ENCODE measurements at places on chromosomes 11 and 22.

- no peak for DNase-seq
Observed at GRCh38 chr11:96055706-96056387, 131.9 kb upstream of the MTMR2 start.

- DNase-seq, result no peak
Observed at GRCh38 chr22:36982136-36982535, 37.1 kb downstream of the TST start.

DNA sequence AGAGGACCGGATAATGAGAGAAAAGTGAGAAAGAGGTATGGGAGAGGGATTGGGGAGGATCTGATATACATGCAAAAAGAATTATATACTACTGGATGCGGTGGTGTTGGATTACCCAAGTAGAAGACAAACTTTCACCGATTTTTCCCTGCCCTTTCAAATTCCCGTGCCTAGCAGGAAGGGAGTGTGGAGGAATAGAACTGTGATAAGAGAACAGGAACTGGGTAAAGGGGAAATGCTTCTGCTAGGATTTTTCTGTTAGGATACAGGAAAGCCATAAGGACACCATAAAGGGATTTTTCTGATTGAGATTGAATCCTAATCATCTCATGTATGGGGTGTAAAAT is 480 bp upstream of the MTMR2 start:
- DNase-seq, result no peak

GRCh38 chr11:68127714-68128681 is 6.8 kb upstream of the CHKA start:
- DNase-seq, result peak; percentile 46

DNA sequence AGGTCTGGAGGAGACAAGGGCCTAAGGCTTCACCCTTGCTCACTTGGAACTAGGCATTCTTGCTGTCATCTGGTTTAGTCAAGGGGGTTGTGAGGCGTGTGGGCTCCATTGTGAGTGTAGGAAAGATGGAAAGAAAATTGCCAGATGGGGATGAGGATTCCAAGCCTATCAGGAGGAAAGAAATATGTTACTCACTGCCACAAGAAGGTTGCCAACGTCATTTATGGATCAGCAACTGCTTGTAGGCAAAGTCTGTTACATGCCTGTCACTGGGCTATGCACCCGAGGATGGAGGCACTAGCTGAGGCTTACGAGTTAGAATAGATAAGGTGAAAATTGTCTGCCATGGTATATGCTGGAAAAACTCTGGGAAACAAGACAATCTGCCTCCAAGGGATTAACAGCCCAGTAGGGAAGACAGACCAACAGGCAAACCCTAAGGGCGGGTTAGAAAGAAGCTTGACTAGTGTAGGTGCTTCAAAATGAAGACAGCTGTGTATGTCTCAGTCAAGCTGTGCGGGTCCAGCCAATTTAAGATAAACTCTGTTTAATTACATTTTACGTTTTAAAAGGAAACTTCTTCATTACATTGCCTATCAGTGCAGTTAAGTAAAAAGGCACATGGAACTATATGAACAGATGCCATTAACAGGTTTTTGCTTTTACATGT is 47.4 kb downstream of the SNX19 start:
- DNase-seq, result no peak

DNA sequence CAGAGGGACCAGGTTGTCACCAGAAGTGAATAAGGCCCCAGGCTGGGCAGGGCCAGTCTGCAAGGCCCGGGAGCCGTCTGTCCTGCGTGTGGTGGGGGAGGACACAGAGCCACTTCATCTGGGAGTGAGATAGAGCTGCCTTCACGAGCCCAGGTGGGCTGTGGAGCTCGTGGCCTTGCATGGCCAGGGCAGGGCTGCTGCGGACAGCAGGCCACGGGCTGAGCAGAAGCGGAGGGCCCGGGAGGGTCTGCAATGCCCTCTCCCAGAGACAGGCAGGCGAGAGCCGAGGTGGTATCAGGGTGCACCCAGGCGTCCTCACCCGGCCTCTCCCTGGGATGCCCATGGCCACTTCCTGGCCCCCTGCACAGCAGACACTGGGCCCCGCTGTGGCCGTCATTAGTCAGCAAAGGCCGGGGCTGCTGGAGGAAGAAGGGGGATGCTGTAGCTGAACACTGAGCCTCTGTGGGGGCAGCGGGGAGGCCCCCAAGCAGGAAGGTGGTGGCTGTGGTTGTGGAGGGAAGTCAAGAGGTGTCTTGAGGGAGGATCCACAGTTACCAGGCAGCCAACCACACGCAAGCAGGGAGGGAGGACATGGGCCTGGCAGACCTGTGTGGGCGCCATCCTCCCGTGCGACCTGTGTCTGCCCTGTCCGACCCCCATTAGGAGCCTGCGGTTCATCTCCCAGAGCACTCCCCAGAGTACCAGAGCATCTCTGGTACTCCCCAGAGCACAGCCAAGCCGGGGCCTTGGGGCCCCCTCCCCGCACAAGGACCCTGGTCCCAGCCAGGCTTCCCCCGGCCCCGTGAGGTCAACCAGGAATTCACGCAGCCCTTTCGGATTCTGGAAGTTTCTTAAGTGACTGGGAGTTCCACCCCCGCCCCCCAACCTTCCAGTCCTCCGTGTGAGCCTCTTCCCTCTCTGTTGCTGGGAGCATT is 1109.5 kb downstream of the BRD1 start:
- DNase-seq, result peak; percentile 9

DNA sequence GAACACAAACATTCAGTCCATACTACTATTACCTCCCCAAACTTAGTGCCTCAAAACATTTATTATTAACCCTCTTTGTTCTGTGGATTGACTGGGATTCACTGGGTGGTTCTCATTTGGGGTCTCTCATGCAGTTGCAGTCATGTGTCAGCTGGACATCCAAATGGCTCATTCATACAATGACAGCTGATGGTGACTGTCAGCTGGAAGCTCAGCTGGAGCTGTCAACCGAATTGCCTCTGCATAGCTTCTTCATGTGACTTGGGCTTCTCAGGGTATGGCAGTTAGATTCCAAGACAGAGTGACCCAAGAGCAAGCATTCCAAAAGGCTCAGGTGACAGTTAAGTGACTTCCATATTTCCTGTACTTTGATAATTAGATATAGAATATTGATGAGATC is 85.2 kb downstream of the CCDC34 start:
- no peak for DNase-seq

DNA sequence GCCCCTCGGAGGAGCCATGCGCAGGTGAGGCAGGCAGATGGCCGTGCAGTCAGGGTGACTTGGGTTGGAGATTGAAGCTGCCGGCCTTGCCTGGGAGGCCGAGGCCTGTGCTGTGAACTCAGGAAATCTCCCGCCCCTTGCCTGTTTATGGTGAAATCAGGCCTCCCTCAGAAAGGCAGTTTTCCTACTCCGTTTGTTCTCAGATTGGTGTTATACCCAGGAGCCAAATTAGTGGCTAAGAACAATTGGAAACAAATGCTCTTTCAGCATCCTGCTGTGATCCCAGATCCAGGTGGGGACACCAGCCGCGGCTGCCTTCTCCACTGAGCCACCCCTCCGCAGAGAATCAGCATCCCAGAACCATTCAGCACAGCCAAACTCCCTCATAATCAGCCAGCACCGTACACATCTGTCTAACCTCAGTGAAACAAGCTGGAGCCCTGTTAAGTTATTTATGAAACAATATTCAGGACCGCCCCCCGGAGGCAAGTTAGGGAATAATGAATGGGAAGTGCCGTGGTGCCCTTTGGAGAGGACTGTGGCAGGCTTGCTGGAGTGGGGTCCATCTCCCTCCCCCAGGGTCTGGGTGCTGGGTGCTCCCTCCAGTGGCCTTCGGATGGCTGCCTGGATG is 60.0 kb downstream of the PKNOX2 start:
- DNase-seq, result no peak

DNA sequence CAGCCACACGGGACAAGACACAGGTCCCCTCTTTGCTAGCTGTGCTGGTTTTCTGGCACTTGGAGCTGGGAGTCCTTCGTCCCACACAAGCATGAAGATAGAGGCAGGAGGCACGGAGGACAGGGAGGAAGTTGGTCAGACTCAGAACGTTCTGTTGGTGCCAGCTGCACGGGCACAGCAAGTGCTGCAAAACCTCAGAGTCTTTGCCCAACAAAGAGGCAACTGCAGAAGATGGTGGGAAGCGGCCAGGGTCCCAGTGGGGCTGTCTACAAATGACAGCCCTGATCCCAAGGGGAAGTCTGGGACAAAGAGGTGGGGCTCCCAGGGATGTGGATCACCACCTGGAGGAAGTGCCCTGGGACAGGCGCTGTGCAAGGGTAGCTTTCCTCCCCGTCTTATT is 9.4 kb upstream of the OSM start:
- DNase-seq, result no peak

GRCh38 chr11:58745705-58746364 is 14.1 kb upstream of the GLYAT start:
- DNase-seq, result no peak

GRCh38 chr11:114258696-114259095 is 37.5 kb upstream of the NNMT start:
- no peak for DNase-seq

DNA sequence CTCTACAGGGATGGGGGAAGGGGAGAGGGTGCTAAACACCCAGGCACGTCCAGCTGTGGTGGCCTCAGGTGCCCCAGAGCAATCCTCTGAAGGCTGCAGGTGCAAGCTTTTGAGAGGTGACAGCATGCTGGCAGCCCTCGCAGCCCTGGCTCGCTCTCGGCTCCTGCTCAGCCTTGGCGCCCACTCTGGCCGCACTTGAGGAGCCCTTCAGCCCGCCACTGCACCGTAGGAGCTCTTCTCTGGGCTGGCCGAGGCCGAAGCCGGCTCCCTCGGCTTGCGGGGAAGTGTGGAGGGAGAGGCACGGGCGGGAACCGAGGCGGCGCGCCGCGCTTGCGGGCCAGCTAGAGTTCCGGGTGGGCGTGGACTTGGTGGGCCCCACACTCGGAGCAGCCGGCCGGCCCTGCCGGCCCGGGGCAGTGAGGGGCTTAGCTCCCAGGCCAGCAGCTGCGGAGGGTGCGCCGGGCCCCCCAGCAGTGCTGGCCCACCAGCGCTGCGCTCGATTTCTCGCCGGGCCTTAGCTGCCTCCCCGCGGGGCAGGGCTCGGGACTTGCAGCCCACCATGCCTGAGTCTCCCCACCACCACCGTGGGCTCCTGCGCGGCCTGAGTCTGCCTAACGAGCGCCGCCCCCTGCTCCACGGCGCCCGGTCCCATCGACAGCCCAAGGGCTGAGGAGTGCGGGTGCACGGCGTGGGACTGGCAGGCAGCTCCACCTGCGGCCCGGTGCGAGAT is 112.1 kb downstream of the TRIM29 start:
- no peak for DNase-seq

GRCh38 chr22:19629720-19630419 is 84.4 kb upstream of the SEPTIN5 start:
- DNase-seq, result peak; percentile 65

DNA sequence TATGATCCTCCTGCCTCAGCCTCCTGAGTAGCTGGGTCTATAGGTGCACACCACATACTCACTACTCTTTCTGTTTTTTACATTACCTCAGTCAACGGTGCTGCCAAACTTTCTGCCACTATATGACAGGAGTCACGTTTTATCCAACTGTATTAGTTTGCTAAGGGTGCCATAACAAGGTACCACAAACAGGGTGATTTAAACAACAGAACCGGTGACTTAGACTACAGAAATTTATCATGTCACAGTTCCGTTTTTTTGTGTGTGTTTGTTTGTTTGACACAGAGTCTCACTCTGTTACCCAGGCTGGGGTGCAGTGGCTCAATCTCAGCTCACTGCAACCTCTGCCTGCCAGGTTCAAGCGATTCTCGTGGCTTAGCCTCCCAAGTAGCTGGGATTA is 6.3 kb upstream of the SWAP70 start:
- no peak for DNase-seq

DNA sequence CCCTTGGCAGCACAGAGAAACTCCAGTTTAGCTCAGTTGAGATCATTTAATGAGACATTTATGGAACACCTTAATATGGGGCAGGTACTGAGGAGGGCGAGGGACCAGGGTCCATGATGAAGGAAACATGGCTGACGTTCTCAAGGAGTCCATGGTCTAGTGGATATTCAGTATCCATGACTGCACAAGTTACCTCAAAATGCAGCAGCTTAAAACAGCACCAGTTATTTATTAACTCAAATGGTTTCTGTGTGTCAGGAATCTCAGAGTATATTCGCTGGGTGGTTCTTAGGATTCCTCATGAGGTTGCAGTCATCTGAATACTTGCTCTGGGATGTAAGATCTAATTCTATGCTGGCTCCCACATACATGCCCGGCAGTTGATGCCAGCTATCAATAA is 346.8 kb downstream of the LARGE1 start:
- DNase-seq, result no peak

DNA sequence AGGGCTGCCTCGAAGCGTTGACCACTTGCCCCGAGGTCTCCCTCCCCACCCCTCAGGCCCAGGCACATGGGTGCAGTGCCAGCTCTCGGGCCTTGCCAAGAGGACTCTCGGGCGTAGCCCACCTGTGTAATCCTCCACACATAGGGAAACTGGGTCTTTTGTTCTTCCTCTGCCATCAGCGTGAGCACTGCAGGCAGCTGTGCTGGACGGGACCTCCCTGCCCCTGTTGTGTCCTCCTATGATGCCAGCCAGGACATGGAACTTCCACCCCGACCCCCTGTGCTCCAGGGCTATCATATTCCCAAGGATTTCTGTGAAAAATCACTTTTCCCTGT is 66.4 kb downstream of the PARVB start:
- no peak for DNase-seq

DNA sequence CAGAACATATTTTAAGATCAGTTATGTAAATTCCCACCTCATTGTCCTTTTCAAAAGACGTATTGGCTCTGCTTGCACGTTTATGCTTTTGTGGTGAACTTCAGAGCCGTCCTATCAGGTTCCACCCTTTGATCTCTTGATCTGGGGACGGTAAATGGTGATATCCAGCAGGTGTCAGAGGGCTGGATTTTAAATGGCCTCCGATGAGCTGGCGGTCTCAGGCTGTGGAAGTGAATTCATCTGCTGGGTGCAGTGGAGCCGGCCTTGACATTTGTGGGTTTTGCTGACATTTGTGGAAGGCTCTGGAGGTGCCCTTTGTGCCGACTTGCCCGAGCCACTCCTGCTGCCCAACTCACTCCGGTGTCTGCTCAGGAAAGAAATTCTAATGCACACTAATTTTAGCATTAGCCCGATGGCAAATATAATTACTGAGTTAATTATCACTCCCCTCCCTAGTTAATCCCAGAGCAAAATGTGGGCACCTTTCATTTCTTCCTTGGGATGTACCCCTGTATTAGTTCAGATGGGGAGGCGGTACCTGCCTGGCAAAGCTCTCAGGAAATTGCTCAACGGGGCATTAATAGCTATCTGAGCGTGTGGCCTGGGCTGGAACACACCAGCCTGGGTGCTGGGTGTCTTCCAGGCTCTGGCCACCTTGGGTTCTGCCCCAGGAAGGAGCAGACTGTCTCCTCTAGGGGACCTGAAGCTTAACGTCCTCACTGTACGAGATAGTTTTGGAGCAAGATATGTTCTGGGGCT is 9.1 kb downstream of the LRP5 start:
- DNase-seq, result no peak
